ENCODE measurements at places on chromosomes 2 and 18.

- DNase-seq: no peak
These were observed 136.0 kb downstream of the MYO3B start for GRCh38 chr2:170313992-170314348.

GRCh38 chr2:31125918-31126695 lies 12.1 kb downstream of the GALNT14 start:
- DNase-seq: no peak

- DNase-seq: no peak
These were observed 12.6 kb downstream of the RELCH start for GRCh38 chr18:62199629-62200028.

GRCh38 chr2:101733257-101733993 lies 35.9 kb downstream of the MAP4K4 start:
- DNase-seq: no peak

DNA sequence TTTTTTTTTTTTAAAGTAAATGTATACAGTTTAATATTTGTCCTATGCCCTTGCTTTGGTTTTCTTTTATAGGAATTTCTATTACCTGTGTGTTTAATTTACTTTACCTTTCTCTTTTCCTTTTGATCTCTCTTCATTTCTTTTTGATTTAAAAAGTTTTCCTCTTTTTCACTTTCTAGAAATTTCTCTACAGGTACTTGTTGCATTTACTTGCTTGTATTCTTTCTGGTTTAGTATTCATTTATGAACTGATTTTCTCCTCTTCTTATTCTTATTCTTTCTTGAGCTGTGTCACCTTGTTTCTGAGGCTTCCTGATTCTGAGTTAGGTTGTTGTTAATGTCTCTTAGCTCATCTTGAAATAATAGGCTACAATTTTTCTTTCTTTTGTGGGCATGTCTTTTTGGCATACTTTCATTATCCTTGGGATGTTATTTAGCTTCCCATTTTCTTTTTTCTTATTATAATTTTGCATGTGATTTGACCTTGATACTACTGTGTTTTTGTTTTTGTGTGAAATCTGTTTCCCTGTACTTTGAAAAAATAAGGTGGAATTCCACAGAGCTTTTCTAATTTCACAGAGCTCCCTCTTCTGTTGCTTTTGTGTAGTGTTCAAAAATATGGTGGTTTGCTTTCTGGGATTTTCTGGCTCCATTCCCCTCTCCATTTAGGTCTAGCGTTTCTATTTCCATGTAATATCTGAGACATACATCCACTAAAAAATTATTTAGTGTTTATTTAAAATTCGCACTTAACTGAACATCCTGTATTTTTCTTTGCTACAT lies 25.5 kb upstream of the ALMS1 start:
- DNase-seq: no peak

DNA sequence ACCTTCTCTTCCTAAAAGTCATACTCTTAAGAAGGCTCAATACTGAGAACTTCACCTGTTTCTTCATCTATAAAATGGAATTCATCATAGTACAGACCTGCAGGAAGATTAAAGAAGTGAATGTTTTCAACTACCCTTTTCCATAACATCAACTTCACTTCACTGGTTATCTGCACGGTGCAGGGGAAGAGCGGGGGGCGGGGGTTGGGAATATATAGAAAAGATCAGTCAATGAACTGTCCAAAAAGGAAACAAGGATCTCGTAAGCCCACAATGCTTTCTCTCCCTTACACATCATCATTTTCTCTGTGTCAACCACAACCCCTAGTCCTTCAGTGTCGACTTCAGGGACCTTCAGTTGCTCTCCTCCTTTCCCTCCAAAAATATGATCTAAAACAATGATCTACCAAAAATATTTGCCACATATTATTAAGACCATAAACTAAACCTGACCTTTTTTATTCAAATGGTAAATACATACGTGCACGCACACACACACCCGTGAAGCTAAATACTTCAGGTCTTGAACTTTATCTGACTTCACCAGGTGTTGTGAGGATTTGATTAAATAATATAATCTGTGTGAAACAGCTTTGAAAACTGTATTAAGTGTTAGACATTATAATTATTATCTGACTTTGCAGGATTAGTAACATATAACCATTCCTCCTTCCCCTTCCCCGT lies 4.9 kb downstream of the MBOAT2 start:
- DNase-seq: no peak

GRCh38 chr2:204250692-204251091 lies 294.6 kb upstream of the PARD3B start:
- no peak for DNase-seq

DNA sequence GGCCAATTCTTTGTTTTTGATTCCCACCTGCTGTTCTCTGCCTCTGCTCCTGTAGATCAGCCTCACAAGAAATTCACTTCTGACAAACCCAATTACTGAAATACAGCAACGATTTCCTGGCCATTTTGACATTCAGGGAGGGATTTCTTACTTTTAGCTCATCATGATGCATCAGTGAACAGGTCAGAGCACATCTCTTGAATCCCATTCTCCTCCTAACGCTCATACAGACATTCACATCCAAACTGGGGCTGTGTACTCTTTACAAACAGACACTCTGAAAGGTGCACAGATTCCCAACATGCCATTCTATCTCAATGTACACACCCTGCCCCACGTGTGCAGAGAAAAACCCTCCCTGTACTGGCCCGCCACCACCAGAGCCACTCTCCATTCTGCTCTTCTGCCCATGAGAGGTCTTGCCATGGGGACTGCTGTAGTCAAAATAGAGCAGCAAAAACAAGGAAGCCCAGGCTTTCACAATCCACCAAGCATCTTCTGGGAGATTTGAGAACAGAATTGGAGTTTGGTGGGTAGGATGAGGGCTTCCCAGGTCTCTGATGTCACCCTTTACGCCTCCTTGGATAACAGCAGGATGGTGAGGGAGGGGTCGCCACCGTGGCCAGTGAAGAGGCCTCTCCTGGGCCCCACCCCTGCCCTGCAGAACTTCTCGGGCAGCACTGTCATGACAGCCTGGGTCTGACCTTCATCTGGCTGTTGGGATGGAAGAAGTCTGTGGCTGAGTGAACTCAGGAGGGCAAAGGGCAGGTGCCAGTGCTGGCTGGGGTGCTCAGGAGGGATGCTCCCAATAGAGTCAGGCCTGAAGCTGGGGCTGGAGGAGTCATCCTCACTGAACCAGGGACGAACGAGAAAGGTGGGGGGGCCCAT lies 41.9 kb upstream of the ZFP36L2 start:
- DNase-seq: no peak

DNA sequence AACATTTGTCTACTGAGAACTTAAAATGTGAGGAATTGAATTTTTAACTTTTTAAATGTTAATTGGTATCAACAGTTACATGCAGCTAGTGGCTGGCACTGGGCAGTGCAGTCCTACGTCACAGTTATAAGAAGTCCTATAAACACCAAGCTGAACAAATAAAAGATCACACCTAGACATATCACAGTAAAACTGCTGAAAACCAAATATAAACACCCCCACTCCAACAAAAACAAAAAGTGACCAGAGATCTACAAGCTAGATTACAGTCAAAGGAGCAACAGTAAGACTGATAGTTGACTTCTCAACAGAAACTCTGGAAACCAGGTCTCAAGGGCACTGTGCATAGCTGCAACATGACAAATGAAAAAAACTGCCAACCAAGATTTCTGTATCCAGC lies 19.4 kb downstream of the TLK1 start:
- DNase-seq: no peak

DNA sequence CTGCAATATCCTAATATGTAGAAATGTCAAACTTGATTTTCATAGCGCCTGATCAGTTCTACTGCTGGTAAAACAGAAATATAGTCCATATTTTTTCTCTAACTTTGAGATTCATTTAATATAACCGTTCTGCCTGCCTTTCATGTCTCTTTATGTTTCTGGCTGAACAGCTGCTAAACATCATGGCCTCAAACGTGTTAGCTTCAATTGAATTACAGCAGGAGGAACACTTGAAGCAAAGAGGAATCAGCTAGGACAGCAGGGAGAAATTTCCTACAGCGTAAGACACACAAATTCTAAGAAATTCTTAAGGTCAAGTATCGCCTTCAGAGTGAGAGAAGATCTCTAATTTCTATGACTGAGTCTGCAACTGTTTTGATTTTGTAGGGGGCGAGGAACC lies 433.2 kb downstream of the FBXO15 start:
- DNase-seq: no peak

DNA sequence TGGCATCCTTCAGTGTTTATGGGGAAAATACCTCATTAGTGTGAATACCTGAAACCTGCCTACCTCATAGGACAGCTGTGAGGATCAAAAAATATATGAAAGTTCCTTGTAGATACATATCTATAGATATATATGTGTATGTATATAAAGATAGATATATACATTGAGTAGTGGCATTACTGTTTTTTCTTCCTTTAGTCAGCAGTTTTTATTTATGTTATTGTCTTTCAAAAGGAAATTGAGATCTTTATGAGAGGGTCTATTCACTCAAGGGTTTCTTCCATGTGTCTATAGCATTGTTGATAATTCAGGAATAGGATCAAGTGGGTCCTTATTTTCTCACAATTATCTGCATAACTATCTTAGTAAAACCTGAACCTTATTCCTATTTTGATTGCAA lies 6.6 kb downstream of the RMP24 start:
- no peak for DNase-seq

GRCh38 chr2:68748568-68748967 lies 14.0 kb downstream of the ARHGAP25 start:
- DNase-seq: no peak

GRCh38 chr18:23805898-23806297 lies 116.6 kb downstream of the LAMA3 start:
- no peak for DNase-seq

- no peak for DNase-seq
These were observed 17.4 kb downstream of the AGAP1 start for GRCh38 chr2:235511187-235511661.

DNA sequence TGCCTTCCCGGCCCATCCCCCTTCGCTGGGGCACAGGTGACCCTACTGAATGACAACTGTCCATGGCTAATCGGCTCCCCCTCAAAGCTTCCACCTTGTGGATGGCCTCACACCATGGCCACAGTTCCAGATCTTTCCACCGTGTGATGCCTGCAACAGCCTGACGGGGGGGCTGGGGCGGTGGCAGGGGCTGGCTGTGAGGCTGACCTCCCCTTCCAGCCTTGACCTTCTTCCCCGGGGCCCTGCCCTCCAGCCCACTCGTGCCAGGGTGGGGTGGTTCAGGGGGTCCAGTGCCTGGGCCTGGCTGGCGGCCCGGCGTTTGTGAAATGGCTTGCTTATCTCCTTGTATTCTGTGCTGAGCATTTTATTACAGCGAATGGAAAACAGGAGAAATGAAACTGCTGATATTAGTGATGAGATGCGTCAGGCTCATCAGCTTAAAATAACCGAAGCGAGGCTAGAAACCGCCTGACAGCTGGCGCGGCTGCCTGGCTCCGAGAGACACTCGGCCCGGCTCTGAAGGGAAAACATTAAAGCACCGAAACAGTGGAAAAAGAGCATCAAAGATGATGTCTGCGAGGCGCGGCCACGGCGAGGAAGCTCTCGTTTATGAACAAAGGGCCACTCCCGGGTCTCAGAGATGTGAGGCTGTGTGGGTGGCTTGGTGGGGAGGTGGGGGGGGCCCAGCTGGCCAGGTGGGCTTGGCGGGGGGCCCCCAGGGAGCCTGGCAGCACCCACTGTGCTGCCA lies 916 bp upstream of the PDCD1 start:
- DNase-seq: no peak

GRCh38 chr2:98768384-98769113 lies 37.6 kb upstream of the MGAT4A start:
- no peak for DNase-seq

GRCh38 chr2:236117861-236118269 lies 50.3 kb downstream of the GBX2 start:
- no peak for DNase-seq

DNA sequence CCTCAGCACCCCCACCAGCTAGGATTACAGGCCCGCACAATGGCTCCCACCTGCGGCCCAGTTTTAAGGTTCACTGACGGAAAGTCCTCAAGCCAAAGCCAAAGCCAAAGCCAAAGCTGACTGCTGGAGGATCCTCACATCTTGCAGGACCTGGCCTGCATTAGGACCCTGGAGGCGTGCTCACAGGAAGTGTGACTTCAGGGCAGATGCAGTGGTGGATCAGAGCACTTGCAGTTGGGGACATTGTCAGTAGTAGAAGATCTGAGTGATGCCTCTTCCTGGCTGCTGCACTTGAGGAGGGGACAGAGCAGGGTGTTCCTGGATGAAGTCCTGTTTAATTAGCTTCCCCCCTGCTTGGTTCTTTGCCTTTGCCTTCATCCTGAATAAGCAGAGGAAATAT lies 69.0 kb upstream of the ALPP start:
- no peak for DNase-seq

GRCh38 chr18:41756141-41756540 lies 198.9 kb upstream of the PIK3C3 start:
- no peak for DNase-seq

DNA sequence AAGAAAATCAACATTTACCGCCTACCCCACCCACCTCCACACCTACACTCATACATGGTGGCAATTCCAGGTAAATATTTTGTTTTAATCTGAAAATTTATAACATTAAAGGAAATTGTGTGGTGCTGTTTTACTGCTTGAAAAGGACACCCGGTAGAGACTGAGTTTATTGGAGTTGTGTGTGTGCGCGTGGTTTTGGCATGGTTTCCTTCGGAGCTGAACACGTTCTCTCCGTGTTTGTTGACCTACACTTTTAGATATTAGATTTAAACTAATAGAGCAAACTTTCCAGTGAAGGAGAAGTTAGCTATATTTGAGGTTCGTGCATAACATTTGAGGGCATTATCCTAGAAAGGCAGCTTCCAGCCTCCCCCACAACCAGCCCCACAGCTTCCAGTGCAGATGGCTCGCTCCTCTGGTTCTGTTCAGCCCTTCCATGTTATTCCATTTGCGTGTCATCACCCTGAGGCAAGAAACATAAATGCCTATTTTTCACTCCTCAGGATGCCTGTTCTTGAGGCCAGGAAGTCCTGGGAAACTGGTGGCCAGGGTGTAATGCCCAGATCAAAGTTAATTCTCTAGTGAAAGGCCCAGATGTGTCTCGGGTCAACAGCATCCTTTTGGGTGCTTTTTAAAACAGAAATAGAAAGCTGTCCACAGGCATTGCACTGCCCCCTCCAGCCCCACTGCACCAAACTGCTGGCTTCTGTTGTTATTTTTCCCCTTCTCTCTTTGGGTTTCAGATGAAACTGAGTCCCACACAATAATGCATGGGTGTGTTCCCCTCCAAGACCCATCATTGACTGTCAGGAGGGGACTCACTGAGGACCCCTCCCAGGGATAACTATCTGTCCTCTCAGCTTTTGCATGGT lies 190.2 kb downstream of the SETBP1 start:
- DNase-seq: no peak

GRCh38 chr2:28046921-28047320 lies 156.4 kb downstream of the BABAM2 start:
- DNase-seq: no peak

DNA sequence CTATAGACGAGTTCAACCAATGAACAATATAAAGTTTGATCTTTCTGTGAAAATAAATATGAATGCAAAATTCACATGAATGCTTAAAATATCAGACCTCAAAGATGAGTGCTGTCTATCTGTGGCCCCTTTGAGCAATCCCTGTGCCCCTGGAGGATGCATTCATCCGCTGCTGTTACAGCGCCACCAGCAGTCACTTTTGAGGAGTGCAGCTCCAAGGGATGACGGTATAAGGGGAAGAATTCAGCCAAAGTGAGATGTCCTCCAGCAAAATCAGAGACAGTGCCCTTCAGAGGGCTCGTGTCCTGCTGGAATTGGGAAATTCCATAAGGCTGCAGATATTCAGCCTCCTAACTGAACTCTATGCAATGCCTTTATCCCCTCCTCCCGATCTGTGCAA lies 12.0 kb upstream of the CHRNA1 start:
- no peak for DNase-seq

GRCh38 chr18:4789506-4789905 lies 334.4 kb upstream of the DLGAP1 start:
- DNase-seq: no peak

- no peak for DNase-seq
These were observed 105.4 kb upstream of the CNGA3 start for GRCh38 chr2:98240786-98241398.

Measured in NCI-H460 (cell line).